Aorta (tissue), 5 donors: ENCODE measurements at places on chromosomes 2 and 18. TPM values are rescaled to one million over a fixed set of nuclear protein-coding genes. Genes with fewer than 3 reads are reported as not detected.
A peak's percentile ranks its signal among the peaks of the same experiment; 100 is the strongest.

DNA sequence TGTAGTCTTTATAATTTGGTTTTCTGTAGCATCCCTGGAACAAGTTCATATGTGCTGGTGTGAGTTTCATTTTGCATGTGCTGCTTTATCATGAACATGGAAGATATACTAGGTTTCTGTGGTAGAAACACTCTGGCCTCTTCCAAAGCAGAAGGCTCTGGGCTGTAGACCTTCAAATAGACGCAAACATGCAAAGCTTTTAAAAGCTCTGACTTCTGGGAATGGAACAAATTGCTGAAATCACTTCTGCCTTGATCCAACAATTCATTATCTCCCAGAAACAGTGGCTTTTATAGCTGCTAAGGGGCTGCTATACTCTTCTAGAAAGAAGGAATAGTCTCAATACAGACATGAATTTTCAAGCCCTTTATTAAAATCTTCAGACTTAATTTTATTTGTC, 382.2 kb downstream of the LRP1B start:
- no peak for DNase-seq

LRRC30 gene
- not detected for total RNA-seq

DNA sequence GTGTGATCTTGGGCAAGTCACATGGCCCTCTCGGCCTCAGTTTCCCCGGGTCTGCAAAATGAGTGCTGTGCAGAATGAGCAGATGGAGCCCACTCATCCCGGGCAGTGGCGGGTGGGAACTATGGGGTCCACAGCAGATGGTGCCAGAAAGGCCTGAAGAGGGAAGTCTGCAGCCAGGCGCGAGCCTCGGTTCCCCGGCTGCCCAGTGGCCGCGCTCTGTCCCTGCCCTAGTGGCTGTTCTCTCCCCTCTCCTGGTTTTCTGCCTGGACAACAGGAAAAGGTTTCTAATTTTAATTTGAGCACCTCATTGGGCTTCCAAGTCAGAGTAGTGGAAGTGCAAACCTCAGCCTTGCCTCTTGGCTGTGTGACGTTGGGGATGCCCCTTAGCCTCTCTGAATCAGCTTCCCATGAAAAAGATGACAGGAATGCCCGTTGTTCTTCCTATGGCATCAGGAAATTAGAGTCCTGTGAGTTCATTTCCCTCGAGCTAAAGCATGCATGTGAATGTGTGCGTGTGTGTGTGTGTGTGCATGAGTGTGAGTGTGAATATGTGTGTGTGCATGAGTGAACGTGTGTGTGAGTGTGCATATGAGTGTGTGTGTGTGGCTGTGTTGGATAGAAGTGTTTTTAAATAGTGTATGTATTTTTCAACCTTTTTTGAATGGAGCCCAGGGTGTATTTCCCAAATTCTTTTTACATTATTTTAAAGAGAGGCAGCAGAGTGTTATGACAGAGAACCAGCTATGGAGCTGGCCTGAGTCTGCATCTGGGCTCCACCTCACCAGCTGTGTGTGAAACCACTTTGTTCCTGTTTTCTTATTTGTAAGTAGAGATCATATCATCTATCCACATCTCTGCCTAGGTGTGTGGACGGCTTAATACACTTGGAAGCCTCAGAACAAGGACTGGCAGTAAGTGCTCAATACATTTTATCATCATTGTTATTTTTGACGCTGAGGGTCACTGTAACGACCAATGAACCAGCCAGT, 41.3 kb downstream of the RRM2 start:
- DNase-seq = no peak

DNA sequence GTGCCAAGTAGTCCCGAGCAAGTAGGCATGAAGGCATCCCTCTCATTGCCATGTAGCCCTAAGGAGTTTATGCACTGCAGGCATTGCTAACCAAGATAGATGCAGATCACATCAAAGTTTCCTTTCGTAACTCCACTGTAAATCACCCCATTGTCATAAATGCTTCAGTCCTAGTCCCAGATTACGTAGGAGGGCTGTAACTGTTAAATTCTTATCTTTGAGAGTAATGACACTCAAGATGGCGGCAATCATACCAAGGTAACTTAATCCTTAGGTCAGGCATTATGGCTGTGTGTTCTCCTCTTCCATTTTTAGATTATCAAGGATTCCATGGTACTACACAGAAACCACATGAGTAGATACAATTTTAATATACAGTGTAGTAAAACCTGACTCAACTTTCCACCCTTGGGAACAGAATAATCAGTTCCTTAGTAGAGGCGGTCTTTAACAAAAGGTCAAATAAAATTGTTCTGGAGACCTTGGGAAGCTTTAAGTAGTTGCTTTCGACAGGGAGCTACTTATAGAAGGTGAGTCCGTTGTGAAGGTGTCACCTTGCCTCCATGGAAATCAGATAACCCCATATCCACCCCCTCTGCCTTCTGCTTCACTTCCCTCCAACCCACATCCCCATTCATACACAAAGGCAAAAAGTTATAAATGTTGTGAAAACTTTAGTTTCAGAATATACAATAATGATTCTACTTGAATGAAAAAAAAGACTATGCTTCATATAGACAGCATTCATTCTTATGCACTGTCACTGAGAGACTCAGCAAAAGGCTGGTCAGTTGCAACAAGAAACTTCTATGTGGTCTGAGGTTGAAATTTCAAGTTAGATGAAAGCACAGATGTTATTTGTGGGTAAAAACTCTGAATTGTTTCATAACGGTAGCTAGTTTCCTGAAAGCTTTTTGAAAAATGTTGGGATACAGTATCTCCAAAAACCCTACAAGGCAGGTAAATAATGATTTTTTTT, 64.8 kb upstream of the GALNT5 start:
- no peak for DNase-seq

GRCh38 chr2:23658466-23658942, 268.4 kb downstream of the ATAD2B start:
- DNase-seq = no peak

DNA sequence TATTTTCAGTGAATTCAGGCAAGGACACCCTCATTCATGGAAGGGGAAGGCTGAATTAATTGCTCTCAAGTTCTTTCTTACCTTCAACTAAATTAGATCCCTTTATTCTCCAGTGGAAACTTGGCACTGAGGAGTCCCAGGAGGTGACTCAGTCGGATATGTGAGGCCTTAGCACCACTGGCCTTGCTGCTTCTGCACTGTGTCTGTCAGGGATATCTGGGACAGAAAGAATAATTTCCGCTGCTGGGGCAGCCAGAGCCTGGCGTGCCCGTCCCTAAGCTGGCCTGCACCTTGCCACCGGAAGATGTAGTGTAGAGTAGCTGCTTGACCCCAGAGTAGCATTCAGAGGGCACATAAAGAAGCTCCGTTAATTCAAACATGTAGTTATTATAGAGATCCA, 53.4 kb downstream of the LIMS1 start:
- no peak for DNase-seq

GRCh38 chr2:10775021-10775780, 37.4 kb downstream of the PDIA6 start:
- peak; percentile 57 for DNase-seq

DNA sequence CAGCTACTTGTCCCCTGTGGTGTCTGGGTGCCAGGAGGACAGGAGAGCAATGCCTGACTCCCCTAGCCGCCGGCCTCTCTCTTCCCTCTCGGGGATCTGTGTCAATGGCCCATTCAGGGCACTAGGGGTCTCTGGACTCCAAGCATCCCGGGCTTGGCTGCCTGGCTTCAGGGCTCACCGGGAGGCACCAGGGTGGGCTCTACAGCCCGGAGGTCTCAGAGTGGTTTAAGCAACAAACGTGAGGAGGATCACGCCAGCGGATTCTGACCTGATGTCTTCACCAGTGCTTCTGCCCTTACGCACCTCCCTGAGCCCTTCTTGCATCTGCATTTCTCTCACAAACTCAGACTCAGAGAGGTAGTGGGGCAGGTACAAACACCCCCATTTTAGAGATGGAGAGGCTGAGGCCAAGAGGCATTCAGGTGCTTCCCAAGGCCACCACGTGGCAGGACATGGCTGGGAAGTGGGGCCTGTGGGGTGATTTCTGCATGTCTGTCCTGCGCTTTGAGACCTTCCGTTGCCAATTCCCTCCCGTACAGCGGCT, 243.0 kb downstream of the CELF4 start:
- DNase-seq = peak; percentile 79

GRCh38 chr2:160590664-160591063, 97.1 kb upstream of the RBMS1 start:
- DNase-seq = no peak

PRKCE gene
- 20.3 TPM for total RNA-seq

DNA sequence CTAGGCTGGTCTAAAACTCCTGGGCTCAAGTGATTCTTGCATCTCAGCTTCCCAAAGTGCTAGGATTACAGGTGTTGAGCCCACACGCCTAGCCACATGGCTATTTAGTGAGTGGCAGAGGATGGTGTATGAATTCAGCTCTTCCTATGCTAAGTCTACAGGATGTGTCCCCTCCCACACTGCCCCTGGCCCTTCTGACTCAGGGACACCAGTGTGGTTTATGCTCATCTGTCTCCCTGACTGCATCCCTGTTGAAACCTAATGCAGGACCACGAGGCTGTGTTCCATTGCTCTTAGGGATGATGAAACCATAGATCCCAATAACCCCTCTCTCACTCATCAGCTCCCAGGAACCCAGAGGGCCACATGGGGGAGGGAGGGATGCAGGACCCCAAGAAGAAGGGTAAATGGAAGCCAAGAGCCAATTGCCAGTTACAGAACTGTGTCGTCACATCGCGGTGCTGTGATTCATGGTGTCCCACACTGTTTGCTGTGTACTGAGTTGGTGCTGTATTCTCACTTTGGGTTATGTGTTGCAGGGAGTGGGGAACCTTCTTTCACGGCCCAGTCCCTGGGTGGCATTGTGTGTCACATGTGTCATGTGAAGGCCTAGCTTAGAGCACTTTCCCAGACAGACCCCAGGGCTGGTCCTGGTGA, 102.9 kb upstream of the HAAO start:
- DNase-seq = no peak

GRCh38 chr2:95277246-95277906, 3.1 kb downstream of the PROM2 start:
- DNase-seq = no peak

CENPA gene
- 1.2 TPM for total RNA-seq

ARHGAP25 gene
- 6.8 TPM for total RNA-seq

DNA sequence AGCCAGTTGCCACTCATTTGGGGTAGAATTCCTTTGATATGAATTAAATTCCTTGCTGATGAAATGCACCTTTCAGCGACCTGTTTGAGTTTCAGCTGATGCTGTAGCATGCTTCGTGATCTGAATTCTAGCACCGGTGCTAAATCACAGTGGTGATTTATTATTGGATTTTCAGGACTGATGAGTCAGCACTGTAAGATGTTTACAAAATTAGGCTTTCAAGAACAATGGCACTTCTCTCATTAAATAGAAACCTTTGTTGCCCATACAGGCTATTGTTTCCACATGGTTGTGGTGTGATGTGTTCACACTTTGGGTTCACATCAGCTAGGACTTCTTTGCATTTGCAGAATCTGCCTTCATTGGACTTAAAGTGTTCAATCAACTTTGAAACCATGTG, 687.7 kb downstream of the ARHGAP15 start:
- no peak for DNase-seq

DNA sequence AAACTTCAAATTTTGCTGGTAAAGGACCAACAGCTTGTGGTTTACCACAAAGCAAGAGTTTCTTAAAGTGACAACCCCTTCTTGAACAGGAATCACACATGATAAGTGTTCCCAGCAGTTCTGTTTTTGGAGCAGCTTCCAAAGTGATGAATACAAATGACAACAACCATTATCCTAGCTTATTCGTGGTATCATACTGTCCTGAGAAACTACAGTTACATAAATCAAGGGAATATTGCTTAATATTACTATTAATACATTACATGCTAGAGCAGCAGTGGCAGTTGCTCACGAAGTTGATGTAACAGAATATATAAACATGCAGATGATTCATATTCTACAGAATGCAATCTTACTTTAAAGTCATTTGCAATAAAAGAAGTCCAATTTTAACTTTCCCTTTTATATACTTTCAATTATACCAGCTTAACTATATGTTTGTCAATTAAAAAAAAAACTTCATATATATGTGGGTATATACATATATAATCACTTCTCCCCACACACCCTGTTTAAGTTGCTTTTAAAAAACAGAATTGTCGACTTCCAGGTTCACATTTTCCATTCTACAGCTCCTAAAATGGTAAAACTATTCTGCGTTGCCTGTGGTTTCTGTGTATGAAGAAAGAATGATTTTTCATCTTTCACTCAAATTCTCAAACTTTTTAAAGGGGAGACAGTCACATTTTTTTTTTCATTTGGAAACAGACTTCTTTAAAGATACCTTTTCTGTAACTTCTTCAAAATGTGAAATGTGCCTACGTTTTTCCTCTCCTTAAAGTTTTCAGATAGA, 713.6 kb downstream of the TDRD15 start:
- no peak for DNase-seq

GRCh38 chr2:73856214-73856613, 27.5 kb downstream of the STAMBP start:
- no peak for DNase-seq
